ENCODE measurements at places on chromosomes 7 and 10. TPM values are rescaled to one million over a fixed set of nuclear protein-coding genes. Genes with fewer than 3 reads are reported as not detected.

PLAC9 gene
- 4.9 TPM for total RNA-seq

FOXI2 gene
- total RNA-seq = not detected

GPR141 gene
- not detected for total RNA-seq

SLC18A3 gene
- not detected for total RNA-seq

RBM20 gene
- total RNA-seq = not detected

LIPF gene
- total RNA-seq = not detected

MLXIPL gene
- total RNA-seq = not detected

SHTN1 gene
- total RNA-seq = 20.7 TPM

PRF1 gene
- not detected for total RNA-seq

NEUROG3 gene
- total RNA-seq = not detected

MRLN gene
- total RNA-seq = not detected

ZFAND2A gene
- 16.5 TPM for total RNA-seq

MALRD1 gene
- total RNA-seq = not detected

LRIT1 gene
- not detected for total RNA-seq

HOXA1 gene
- 0.93 TPM for total RNA-seq

CALML5 gene
- total RNA-seq = not detected

PKD2L1 gene
- not detected for total RNA-seq

TRPV5 gene
- not detected for total RNA-seq

PILRA gene
- 0.40 TPM for total RNA-seq

PAOX gene
- 4.6 TPM for total RNA-seq

FZD8 gene
- total RNA-seq = 22.5 TPM

NAT16 gene
- not detected for total RNA-seq

GRID2IP gene
- not detected for total RNA-seq

CTAGE4 gene
- total RNA-seq = 1.1 TPM

HPSE2 gene
- not detected for total RNA-seq

HTRA1 gene
- 22.4 TPM for total RNA-seq

MSS51 gene
- 2.0 TPM for total RNA-seq

H2BK1 gene
- total RNA-seq = not detected

ELFN1 gene
- 0.53 TPM for total RNA-seq

WNT8B gene
- not detected for total RNA-seq

NODAL gene
- total RNA-seq = not detected

OPALIN gene
- total RNA-seq = not detected

HNRNPA2B1 gene
- total RNA-seq = 381 TPM

CFAP43 gene
- total RNA-seq = 0.22 TPM

HGF gene
- total RNA-seq = 1.7 TPM

RAB19 gene
- total RNA-seq = not detected

CHRM2 gene
- not detected for total RNA-seq

AQP1 gene
- total RNA-seq = 4.9 TPM

IFIT3 gene
- total RNA-seq = 4.3 TPM

HOXA6 gene
- total RNA-seq = not detected

ITIH5 gene
- total RNA-seq = not detected

NUDT5 gene
- 103 TPM for total RNA-seq

FZD1 gene
- total RNA-seq = 3.8 TPM

ARMC3 gene
- not detected for total RNA-seq

LIPN gene
- total RNA-seq = not detected

Data from thoracic aorta endothelial cell (primary cell).